Neural progenitor cell (in vitro differentiated cells): ENCODE measurements at places on chromosomes 6 and 20. TPM values are rescaled to one million over a fixed set of nuclear protein-coding genes. Genes with fewer than 3 reads are reported as not detected.

GRCh38 chr6:170135461-170135820, 155.4 kb downstream of the DLL1 start:
- no peak overlapping the region for H3K4me3 ChIP-seq
- no peak overlapping the region for H3K27ac ChIP-seq
- peaks cover 7% of the 10 kb centered on the region for H3K4me1 ChIP-seq
- DNase-seq = no peak
- no peaks in the 10 kb centered on the region for H3K27me3 ChIP-seq

- peaks cover 32% of the 10 kb centered on the region for H3K4me1 ChIP-seq
- no peak for DNase-seq
- H3K27me3 ChIP-seq = no peaks in the 10 kb centered on the region
- peak overlapping the region; percentile 96 for H3K27ac ChIP-seq
- peaks cover 41% of the 10 kb centered on the region for H3K36me3 ChIP-seq
Observed at GRCh38 chr20:50930976-50931305, 296 bp downstream of the ADNP start.

The TMEM244 gene
- not detected in 2 replicates for total RNA-seq

- H3K27ac ChIP-seq = no peak overlapping the region
- no peak overlapping the region for H3K4me3 ChIP-seq
- DNase-seq = no peak
- no peaks in the 10 kb centered on the region for H3K36me3 ChIP-seq
Observed at GRCh38 chr6:37438930-37439329, 5.9 kb downstream of the CMTR1 start.

The LPIN3 gene
- 2.8 and 8.9 TPM in 2 replicates for total RNA-seq

GRCh38 chr6:14814016-14814415, 431.9 kb upstream of the JARID2 start:
- no peak for DNase-seq
- H3K4me3 ChIP-seq = no peak overlapping the region
- H3K36me3 ChIP-seq = no peaks in the 10 kb centered on the region
- peaks cover 36% of the 10 kb centered on the region for H3K27me3 ChIP-seq
